Renal cortex interstitium (tissue), 15 donors: ENCODE measurements at places on chromosomes 13 and 19.

GRCh38 chr13:100497389-100497788, 91.2 kb downstream of the GGACT start:
- DNase-seq: no peak

DNA sequence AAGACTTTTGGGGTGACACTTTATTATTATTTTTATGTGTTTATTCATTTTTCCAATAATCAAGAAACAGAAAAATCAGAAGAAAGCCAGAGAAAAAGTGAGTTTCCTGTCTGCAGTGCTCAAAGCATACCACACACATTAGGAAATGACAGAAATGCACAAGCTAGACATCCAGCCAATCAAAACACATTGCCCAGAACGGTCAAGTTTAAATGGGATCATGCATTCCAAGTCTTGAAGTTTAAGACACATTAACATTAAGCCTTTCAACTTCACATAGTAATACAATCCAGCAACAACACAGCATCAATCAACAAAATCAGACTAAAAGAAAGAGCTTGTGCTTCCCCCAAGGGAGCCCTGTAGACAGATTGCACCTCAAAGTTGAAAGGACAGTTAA, 28.7 kb upstream of the MEDAG start:
- no peak for DNase-seq

DNA sequence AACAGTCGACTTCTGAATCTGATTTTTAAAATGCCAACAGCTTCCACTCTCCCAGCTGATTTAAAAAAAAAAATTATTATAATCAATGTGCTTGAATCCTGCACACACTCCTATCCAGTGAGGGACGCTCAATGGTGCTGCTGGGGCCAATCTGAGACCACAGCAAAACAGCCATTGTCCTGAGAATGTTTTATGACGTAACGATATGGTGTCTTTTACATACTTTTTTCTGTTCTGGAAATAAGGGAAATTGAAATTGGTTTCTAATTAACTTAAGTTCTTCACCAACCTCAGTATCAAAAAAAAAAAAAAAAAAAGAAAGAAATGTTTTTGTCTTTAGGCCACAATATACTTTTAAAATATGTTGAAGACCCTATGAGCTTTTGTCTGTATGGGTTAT, 66.1 kb upstream of the SOX1 start:
- DNase-seq: no peak

GRCh38 chr13:110387451-110388107, 80.5 kb downstream of the COL4A2 start:
- no peak for DNase-seq

- DNase-seq: no peak
Measured at GRCh38 chr13:107379407-107380155, 811.6 kb upstream of the ARGLU1 start.

DNA sequence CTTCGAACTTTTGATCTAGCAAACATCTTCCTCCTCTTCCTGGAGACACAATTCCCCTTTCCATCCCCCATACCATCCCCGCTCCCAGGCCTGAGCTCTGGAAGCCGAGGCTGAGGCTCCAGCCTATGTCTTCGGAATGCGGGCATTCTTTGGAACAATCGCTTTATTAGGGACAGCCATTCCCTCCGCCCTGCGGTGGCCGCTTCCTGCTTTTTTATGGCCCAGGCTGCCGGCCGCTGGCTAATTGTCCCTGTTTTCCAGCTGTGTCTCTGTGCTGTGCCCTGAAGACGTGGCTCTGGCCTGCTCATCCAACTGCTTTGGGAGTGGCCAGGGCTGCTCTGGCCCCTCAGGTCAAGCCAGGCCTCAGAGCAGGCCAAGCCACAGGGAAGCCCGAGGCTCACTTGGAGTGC, 2.1 kb upstream of the CDX2 start:
- DNase-seq: no peak

GRCh38 chr19:1861599-1862031, 1.8 kb downstream of the KLF16 start:
- no peak for DNase-seq

GRCh38 chr19:39768334-39768733, 10.3 kb upstream of the LEUTX start:
- DNase-seq: no peak

GRCh38 chr19:49786376-49786820, 19.6 kb downstream of the AP2A1 start:
- no peak for DNase-seq

DNA sequence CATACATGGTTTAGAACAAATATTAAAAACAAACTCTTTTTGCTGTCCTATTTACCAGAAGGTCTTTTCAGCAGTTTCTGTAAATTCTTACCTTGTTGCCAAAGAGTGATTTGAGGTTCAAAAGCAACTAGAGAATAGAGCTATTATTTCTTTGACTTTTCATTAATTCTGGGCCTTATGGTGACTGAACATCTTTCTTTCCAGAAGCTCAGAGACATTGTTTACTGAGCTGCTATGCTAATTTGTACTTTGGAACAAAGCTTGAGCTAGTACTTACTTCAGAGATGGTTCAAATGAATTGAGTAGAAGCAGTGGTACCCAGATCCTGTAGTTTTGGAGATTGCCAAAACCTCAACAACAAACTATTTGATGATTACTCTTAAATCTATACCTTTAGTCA, 331.2 kb downstream of the SPRY2 start:
- no peak for DNase-seq

- no peak for DNase-seq
Measured at GRCh38 chr13:96781141-96781540, 213.1 kb downstream of the OXGR1 start.

- DNase-seq: no peak
Measured at GRCh38 chr13:40776232-40776631, 5.2 kb upstream of the MRPS31 start.

DNA sequence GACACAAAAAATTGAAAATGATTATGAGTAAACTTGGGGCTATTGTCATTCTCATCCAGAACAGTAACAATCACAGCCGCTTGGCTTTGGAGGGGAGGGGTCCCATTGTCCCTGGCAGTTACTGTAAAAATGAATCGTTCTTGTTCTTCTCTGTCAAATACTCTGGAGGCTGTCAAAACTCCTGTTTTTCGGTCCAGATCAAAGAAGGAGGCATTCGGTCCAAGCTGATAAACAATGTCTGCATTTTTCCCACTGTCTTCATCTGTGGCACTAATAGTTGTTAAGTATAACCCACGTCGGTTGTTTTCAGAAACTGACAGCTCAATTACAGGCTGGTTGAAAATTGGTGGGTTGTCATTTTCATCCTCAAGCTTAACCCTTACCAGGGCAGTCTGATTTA, 3.4 kb downstream of the PCDH9 start:
- DNase-seq: no peak

DNA sequence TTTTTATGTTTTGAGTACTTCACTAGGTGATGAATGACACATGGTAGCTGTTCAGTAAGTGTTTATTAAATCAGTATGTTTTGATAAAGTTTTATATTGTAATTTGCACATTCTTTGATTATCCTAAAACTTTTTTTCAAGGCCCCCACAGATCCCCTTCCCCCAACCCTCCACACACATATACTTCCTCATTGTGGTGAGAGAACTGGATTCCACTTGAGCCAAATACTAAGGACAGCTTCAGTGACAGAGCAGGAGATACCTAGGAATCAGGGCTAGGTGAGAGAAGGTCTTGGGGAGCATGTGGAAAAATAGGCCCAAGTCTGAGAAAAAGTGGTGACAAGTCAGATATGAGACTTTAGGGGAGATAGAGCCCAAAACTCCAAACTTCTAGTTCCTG, 174.6 kb downstream of the TDRD3 start:
- DNase-seq: no peak

GRCh38 chr13:40402931-40403431, 263.5 kb downstream of the FOXO1 start:
- DNase-seq: peak; percentile 10

DNA sequence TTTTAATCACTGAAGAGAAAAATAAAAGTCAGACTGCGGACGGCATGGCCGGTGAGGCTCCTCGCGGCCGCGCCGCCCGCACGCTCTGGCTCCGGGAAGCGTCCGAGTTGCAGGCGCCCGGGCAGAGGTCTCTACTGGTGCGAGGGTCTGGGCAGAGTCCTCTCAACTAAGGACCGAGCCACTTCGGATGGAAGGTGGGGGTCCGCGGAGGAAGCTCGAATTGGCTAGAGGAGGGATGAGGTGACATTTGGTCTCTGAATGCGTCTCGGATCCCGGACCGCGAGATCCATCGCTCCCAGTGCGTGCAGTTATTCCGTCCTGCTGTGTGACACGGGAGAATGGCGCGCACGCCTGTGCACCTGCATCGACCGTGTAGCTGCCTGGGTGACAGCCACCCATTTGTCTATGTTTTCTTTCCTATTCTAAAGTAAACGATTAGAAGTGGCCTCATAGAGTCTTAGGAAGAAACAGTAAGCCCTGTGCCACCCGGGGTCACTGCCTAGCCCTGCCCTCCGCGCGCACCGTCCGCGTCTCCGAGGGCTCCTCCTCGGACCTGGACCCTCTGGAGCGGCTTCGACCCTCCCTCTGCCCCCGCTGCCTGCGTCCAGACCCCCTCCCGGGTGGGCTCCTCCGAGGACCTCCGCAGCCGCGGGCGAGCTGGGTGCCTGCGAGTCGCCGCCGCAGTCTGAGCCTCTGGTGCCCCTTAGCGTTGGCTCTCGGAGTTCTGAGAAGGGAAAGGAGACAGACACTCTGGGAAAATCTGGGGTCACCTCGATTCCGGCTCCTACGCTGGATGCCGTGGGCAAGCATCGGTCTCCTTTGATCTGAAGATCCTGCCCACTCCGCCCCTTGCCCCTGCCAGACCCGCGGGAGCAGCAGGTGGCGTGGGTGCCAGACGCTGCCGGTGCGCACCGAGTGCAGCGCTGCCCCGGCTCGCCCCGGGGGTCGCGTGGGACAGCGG, 347.4 kb downstream of the LIG4 start:
- DNase-seq: peak; percentile 51

- no peak for DNase-seq
Measured at GRCh38 chr13:65725006-65725405, 1505.1 kb downstream of the PCDH9 start.

- no peak for DNase-seq
Measured at GRCh38 chr13:29493796-29494195, 101.7 kb downstream of the SLC7A1 start.

- no peak for DNase-seq
Measured at GRCh38 chr13:44232774-44233173, 140.8 kb upstream of the SERP2 start.

DNA sequence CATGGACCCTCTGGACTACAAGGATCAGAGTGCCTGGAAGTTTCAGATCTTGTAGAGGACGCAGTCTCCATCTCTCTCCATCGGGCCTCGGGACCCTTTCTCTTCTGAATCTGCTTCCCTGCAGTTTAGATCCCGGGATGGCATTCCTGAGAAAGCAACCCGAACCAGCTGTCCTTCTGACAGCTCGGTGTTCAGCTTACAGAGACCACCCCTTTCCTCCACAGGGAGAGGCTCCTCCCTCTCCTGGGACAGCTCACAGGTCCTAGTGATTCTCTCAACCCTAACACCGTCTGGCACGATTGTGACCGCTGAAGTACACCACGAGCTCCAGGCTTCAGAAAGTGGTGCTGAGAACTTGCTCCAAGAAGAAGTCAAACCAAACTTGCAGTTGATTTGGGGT, 18.2 kb downstream of the CRX start:
- DNase-seq: no peak

GRCh38 chr13:53126841-53127245, 98.2 kb downstream of the OLFM4 start:
- no peak for DNase-seq

- no peak for DNase-seq
Measured at GRCh38 chr13:50780201-50781015, 63.1 kb downstream of the DLEU7 start.

GRCh38 chr19:19649580-19649995, 6.1 kb upstream of the GMIP start:
- DNase-seq: no peak

GRCh38 chr13:66338542-66338941, 891.6 kb downstream of the PCDH9 start:
- DNase-seq: no peak

DNA sequence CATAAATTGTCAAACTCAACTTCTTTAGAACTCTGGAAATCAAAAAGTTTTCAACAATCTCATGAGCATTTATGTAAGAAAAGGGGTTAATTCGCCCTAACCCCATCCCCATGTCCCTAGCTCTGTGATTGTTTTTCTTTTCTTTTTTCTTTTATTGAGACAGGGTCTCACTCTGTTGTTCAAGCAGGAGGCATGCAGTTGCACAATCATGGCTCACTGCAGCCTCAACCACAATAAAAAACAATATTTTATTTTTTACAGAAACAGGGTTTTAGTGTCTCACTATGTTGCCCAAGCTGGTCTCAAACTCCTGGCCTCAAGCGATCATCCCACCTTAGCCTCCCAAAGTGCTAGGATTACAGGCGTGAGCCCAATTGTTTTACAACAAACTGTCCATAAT, 16.7 kb downstream of the VWA8 start:
- DNase-seq: no peak

DNA sequence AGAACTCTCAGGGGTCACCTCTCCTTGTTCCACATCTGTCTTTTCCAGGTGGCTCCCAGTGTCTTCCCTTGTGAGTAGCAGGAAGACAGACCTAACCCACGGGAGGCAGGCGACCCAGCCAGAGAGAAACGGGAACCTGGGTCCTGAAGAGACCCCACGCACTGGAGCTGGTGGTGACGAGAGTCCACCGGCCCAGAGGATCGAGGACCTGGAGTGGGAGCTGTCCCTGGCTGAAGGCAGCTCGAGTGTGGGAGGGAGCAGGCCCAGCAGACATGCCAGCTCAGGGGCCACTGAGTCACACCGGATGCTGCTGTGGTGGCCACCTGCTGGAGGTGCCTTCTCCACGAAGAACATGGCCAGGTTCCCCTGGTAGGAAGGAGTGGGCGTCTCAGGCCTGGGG, 66.5 kb upstream of the ATP12A start:
- no peak for DNase-seq

DNA sequence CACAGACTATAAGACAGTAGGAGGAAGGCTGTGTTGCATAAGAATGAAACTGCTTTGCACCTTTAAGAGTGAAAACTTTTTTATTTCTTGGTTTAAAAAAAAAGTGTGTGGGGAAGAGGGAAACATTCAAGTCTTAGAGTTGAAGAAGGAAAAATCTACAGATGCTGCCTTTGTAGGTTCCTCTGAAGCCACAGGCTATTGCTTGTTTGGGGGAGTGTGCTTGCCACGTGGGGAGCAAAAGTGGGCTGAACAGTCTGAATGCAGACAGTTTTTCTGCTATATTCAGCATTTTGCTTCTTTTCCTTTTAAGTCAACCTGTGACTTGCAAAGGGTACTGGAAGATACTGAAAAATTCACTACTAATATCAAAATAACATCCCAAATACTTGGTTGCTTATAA, 36.9 kb downstream of the EFNB2 start:
- DNase-seq: no peak
